NCI-H1092 (cell line): ENCODE measurements at places on chromosomes 3 and 15.

- no peak for DNase-seq
Measured at GRCh38 chr3:195394700-195395099, 48.1 kb downstream of the ACAP2 start.

DNA sequence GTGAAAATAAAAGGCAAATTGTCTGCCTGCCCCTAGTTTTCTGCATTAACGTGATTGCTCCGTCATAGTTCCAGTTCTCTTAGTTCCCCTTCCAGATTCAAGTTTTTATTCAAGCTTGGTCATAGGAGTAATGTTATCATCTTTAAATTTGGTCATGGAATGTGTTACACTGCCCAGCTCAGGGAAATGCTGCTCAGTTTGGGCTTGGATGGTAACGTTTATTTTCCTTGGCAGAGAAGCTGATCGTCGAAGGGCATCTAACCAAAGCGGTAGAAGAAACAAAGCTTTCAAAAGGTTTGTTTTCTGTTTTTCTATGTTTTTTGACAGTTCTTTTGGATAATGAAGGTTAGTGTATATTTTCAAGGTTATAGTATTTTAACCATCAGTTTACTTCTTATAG is 118.4 kb upstream of the FLNB start:
- no peak for DNase-seq

DNA sequence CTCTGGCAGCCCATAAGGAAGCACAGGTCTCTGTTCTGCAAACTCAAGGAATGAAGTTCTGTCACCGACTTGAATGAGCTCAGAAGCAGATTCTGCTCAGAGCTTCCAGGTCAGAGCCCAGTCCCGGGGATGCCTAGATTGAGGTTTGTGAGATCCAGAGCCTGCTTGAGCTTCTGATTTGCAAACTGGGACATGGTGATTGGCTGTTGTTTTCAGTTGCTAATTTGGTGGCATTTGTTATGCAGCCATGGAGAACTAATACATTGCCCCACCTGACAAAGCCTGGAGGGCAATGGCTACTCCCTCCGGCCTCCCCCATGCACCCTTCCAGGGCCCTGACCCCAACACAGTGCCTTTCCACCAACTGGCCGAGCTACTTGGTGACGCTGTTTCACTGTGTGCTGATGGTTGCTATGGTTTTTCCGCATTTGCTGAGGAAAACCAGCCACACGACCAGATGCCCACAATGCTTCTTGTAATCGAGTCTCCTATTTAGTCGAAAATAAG is 379.5 kb upstream of the ATP10A start:
- no peak for DNase-seq

DNA sequence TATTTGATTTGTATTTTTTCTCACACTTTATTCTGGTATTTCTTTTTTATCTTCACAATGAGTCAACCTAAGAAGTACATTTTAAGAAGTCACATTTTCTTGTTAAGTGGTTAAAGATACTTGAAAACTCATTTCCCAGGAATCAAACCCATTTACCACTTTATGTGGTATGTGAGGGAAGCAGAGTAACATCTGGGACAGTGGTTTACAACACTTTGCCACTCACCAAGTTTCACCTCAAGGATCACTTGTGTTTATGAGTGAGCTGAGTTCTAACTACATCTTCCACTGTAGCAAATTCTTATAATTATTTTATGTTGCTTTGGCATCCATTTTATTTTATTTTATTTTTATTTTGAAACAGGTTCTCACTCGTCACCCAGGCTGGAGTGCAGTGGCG is 53.8 kb downstream of the IGSF11 start:
- DNase-seq, result no peak

DNA sequence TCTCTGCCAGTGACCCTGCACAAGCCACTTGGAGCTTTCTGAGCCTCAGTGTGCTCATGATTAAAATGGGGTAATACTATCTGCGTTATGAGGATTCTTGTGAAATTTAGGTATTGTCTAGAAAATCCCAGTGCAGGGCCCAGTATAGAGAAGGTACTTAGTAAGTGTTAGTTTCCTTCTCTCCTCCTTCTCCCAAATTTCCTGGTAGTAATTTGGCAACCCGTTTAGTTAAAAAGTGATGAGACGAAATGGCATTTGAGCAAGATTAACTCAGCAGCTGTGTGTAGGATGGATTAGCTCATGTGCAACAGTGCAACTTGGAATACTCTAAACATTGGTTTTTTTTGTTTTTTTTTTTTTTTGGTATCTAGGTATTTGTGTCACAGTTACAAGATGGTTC is 84.6 kb downstream of the SLCO3A1 start:
- DNase-seq, result no peak

DNA sequence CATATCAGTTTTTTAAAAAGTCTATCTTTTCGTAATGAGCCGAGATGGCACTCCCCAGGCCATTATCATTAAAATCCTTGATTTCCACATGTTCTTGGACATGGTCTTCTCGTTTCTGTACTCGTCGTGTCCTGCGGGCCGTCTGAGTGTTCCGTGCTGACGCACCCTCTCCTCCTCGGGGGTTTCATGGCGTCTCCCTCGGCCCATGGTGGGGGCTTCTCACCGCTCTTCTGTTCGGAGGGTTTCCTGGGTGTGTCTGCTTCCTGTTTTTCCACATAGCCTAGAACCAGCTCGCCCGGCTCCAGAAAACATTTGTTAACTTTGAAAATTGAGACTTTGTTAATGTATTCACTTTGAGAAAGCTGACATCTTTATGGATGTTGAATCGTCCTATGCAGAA is 92.7 kb downstream of the VGLL4 start:
- no peak for DNase-seq
